CD8-positive, alpha-beta memory T cell (primary cell): ENCODE measurements at places on chromosomes 7 and 10. TPM values are rescaled to one million over a fixed set of nuclear protein-coding genes. Genes with fewer than 3 reads are reported as not detected.
A peak's percentile ranks its signal among the peaks of the same experiment; 100 is the strongest.

DNA sequence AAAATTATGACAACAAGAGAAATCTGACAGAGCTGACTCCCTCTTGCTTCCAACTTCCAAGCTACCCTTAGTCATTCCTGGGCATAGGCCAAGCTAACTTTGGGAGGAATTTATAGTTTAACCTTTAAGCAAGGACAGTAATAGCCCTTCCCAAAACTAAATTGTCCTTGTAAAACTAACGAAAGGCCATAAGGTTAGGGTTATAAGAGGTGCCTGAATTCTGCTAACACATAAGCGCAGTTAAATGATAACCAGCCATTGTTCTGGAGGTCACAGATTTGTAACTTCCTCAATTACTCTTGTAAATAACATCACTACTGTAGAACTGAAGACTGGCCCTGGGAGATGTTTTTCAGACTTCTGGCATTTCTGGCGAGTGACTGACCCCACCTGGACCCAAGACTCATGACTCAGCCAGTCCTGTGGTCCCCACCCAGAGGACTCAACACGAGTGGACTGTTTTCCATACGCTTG lies 481.2 kb downstream of the KCNMA1 start:
- DNase-seq: no peak

DNA sequence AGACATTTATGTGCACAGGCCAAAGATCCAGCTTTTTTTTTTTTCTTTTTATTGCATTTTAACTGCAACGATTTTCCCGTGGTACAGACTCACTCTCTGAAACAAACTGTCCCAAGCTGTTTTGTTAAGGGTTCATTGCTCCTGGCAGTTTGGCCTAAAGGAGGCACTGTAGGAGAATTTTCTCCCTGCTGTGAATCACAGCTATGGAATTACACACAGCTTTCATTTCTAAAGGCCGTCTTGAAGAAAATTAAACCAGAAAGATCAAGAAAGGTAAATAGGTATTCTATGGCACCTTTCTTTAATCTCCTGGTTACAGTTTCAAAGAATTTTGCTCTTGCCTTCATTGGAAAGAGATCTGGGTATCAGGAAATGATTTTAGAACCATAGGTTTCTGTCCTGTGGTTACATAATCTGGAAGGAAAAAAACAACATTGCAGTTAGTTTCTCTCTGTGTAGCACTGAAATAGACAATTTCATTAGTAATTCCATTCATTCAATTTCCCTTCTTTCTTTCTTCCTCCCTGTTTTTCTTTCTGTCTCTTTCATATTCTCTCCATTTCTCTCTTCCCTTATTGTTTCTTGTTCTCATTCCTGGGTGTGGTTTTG lies 51.2 kb downstream of the PDK4 start:
- no peak for DNase-seq

DNA sequence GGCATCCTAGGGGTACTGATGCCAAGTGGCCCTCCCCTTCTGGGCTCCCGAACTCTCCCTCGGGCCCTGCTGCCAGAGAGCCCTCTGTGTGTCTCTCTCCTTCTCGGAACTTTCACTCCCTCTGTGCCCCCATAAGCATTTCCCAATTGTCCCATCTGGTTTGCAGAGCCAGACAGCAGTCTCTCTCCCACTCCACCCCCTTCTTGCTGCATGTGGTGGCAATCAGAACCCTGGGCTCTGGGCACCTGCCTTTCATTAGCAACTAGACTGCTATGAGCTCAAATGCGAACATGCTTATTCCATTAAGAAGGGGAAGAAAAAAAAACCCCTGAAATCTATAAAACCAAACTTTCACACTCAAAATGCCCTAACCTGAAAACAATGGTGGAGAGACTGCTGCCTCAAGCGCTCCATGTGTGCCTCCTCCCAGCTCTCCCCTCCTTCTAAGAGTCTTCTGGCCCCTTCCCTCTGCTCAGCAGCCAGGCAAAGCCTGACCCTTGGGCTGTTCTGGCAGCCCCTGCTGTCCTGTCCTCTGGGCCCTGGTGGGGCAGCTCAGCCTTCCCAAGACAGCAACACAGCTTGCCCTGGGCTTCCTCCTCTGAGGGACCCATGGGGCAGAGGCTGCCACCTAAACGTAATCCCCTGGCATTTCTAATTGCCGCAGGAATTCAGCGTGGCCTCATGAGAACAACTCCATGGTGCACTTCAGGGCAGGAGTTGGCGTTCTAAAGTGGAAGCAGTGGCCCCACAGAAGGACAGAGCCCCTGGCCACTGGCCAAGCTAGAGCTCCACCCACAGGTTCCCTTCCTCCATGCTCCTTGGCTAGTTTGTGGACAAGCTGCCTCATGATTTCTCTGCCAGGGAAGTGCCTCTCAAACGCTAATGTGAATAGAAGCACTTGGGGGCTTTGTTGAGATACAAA lies 415.4 kb downstream of the PLXNA4 start:
- DNase-seq: no peak

Gene ZCCHC24
- 1.00 TPM for total RNA-seq

DNA sequence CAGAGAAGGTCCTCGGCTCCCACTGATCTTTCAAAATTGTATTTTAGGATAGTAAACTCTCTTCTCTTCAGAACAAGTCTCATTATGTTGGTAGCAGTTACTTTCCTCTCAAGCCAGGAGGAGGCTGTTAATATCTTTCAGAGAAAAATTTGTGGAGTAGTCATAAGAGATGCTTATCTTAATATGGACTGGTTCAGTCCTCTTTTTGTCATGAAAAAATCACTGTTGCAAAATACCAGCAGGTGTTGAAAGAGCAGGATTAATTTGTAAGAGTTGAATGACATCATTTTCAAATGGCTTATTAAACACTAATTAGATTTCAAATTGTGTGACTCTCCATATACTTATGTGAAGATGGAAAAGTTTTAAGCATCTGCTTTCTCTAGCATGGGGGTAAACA lies 662.5 kb downstream of the POM121L12 start:
- no peak for DNase-seq

- DNase-seq: no peak
These were observed 43.3 kb upstream of the ITGA8 start for GRCh38 chr10:15763006-15763405.

DNA sequence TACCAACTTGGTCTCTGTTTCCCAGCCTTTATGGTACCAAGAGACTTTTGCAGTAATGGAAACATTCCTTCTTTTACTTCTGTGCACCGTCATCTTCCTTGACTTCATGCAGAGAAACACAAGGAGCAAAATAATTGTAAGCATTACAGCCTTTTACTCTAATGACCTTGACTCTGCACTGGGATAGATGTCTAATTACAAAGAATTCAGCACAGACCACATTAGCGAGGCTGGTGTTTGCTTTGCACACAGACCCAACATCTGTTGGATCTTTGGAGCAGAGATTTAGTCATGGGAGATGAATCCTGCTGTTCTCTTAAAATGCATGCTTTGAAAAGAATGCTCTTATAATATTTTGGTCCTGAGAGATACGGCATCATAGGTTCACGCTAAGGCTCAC lies 261.6 kb downstream of the TWIST1 start:
- DNase-seq: no peak

GRCh38 chr7:16271990-16272665 lies 149.2 kb downstream of the CRPPA start:
- DNase-seq: no peak

GRCh38 chr7:156751319-156751718 lies 110.7 kb downstream of the RNF32 start:
- no peak for DNase-seq

DNA sequence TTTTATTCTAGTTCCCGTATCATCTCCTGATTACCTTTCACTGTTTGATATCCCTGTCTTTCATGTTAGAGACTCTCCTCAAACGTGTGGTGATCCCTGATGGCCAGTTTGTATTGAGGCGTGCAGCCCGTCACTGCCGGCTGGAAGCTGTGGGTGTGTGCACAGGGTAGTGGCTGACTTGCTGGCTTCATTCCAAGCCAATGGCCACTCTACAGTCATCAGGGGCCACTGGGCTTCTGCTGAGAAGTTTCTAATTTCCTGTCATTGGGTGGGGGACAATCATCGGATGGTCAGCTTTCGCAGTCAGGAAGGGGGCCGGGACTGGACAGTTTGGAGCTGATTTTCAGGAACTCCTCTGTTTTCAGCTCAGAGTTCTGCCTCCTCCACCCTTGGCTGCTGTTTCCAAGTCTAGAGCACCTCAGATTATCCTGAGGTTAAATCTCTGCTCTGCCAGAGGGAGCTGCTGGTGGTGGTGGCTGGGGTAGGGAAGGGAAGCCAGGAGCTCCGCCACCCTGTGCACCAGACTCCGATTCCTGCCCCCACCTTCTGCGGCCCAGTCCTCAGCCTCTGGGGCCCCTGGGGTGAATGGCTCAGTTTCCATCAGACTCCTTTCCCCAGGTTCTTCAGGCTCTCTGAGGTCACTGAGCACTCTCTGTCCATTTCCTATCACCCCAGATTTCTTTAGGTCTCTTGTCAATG lies 34.9 kb downstream of the BAIAP2L1 start:
- no peak for DNase-seq

- peak; percentile 21 for DNase-seq
These were observed 133.3 kb upstream of the SAMD8 start for GRCh38 chr10:74977913-74978847.

DNA sequence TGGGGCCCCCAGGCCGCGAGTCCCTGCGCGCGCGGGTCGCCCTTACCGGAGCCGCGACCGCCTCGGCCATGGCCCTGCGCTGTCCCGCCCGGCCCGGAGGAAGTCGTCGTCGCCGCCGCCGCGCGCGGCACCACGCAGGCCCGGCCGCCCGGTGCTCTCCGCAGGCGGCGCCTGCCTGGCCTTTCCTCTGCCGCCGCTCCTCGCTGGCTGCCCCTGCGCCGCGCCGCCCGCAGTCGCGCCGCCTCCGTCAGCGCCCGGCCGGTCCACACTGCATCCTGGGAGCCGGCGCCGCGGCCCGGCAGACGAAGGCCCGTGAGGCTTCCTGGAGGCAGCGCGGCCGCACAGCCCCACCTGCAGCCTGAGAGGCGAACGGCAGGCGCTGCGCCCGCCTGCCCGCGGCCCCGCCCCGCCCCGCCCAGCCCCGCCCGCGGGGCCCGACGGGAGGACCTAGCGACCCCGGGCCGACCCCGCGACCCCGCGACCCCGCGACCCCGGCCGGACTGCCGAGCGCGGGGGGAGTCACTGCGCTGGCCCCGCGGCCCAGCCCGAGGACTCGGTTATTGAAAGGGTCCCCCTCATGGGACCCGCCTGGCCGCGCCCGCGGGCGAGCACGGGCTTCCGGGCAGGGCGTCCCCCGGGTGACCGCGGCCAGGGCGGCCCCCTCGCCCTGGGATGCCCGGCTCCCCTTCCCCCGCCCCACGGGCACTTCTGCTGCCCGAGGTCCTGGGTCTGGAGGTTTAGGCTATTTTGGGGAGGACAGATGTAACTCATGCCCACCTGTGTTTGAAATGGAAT lies at the start of gene ZNF746:
Gene ZNF746 (minus strand): TSS at position 343 of the 795 bp plus-strand sequence. CDS start 273 bp downstream, at position 70.
- DNase-seq: peak; percentile 79

- DNase-seq: no peak
These were observed 104.2 kb upstream of the ACBD5 start for GRCh38 chr10:27344568-27345454.
